ENCODE measurements at places on chromosomes 1 and 21.

- no peak for DNase-seq
Observed at GRCh38 chr1:7786795-7787194, 2.7 kb downstream of the PER3 start.

GRCh38 chr21:36104317-36105300 lies 30.3 kb upstream of the CBR3 start:
- DNase-seq, result peak; percentile 77

- DNase-seq, result no peak
Observed at GRCh38 chr1:198837278-198838021, 198.6 kb downstream of the PTPRC start.

GRCh38 chr1:206631085-206631509 lies 4.2 kb upstream of the DYRK3 start:
- DNase-seq, result peak; percentile 77

- DNase-seq, result no peak
Observed at GRCh38 chr21:19261731-19262376, 858.3 kb upstream of the TMPRSS15 start.

DNA sequence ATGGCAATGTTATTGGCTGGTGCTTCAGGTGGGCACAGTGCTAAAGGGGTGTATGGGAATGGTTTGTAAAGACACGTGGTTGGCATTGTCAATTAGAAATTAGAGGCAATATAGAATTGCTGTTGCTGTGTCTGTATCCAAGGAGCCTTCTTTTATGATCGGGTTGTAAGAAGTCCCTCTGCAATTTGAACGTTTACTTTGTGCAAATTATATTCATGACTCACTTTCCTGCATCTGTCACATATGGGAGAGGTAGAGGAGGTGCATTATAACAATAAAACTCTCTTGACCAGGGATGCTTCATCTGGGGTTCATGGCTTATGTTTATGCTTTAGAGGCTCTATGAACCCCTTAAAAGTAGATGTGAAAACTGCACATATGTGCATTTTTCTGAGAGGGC lies 130.4 kb upstream of the DNAH14 start:
- no peak for DNase-seq

DNA sequence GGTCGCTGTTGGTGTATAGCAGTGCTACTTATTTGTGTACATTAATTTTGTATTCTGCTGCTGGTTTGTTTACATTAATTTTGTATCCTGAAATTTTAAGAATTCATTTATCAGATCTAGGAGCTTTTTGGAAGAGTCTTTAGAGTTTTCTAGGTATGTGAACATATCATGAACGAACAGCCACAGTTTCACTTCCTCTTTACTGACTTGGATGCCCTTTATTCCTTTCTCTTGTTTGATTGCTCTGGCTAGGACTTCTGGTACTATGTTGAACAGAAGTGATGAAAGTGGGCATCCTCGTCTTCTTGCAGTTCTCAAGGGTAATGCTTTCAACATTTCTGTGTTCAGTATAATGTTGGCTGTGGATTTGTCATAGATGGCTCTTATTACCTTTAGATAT lies 1757.9 kb downstream of the BRINP3 start:
- DNase-seq, result no peak

- no peak for DNase-seq
Observed at GRCh38 chr1:198925567-198925966, 286.7 kb downstream of the PTPRC start.

DNA sequence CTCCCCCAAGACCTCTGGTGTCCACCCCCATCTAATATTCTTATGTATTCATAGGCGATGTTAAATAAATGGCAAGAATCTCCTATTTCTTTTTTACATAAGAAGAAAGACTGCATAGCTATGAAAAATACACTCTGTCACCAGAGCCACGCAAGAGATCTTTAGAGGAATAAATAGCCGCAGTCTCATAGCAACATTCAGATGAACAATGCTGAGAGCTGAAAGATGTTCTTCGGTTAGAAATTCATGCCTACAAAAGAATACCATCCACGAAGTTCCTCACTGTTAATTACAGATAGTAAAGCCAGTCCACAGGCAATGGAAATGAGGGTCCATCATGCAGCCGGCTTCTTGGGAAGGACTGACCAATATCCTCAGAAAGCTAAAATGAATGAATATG lies 76.0 kb upstream of the SOD1 start:
- DNase-seq, result no peak

- no peak for DNase-seq
Observed at GRCh38 chr1:43439781-43440180, 13.9 kb downstream of the HYI start.

GRCh38 chr1:85074365-85074964 lies 26.2 kb upstream of the MCOLN3 start:
- no peak for DNase-seq

- DNase-seq, result no peak
Observed at GRCh38 chr1:247131236-247131635, 27.1 kb upstream of the ZNF669 start.

GRCh38 chr1:109508001-109508872 lies 1.3 kb downstream of the AMIGO1 start:
- no peak for DNase-seq
